Substantia nigra (tissue), 51 donors: ENCODE measurements at places on chromosomes 7 and 10.

- no peak for DNase-seq
Observed at GRCh38 chr10:33381451-33382215, 47.2 kb upstream of the NRP1 start.

GRCh38 chr7:116762971-116763370, 91.0 kb downstream of the MET start:
- DNase-seq = no peak

- no peak for DNase-seq
Observed at GRCh38 chr10:63286340-63286739, 153.2 kb downstream of the NRBF2 start.

GRCh38 chr7:122304319-122304975, at the start of gene FEZF1:
TSS of gene FEZF1 (minus strand) at chr7:122304750. CDS start at chr7:122304437, 313 bp downstream.
- no peak for DNase-seq

DNA sequence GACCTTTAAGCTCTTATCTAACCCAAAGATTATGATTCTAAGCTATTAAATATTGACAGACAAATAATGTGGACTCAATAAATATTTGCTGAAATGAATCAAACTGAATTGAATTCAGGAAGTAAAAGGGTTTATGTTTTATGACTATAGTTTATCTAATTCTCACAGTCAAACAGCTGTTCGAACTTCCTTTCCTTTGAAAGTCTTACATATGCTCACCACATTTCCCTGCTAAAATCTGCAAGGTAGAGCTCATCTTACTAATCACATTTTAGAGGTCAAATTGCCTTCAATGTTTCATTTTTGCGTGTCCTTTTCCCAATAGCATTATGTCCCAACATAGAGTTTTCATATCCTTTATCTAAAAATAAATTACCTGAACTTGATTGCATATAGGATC, 154.9 kb upstream of the PPP1R3A start:
- no peak for DNase-seq

GRCh38 chr10:14949291-14949690, 4.6 kb downstream of the DCLRE1C start:
- no peak for DNase-seq

DNA sequence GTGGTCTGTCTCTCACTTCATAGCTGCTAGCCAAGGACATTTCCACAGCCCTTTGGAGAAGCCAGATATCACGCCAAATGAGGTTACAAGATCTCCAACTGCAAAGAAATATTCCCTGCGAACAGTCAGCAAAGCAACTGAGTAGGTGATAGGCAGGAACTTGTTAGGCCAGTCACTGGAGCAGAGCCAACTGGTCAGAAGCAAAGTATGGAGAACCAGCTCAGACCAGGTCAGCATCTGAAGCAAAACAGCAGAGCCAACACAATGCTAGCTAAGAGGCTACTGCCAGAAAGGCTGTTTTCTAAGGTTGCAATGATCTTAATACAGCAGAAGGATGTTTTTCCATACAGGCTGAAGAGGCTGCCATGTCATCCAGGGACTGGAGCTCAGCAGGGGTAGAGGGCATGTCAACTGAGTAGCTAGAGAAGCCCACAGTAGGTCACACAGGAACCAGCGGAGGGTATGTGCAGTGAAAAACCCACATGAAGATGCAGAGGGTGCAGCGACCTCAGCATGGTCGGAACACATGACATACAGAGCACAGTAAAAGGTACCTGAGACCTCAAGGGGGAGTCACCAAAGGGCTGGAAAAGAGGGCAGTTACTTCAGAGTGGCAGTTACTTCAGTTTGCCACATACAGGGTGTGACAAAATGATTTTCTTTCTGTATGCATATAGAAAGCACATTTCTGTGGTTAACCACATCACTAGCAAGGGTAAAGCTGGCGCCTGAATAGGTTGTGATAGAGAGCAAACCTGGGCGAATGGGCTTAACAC, 8.9 kb downstream of the SEC31B start:
- no peak for DNase-seq

GRCh38 chr10:120990831-120991230, 139.7 kb downstream of the WDR11 start:
- no peak for DNase-seq

- peak; percentile 17 for DNase-seq
Observed at GRCh38 chr10:60901561-60902235, 42.3 kb downstream of the RHOBTB1 start.

DNA sequence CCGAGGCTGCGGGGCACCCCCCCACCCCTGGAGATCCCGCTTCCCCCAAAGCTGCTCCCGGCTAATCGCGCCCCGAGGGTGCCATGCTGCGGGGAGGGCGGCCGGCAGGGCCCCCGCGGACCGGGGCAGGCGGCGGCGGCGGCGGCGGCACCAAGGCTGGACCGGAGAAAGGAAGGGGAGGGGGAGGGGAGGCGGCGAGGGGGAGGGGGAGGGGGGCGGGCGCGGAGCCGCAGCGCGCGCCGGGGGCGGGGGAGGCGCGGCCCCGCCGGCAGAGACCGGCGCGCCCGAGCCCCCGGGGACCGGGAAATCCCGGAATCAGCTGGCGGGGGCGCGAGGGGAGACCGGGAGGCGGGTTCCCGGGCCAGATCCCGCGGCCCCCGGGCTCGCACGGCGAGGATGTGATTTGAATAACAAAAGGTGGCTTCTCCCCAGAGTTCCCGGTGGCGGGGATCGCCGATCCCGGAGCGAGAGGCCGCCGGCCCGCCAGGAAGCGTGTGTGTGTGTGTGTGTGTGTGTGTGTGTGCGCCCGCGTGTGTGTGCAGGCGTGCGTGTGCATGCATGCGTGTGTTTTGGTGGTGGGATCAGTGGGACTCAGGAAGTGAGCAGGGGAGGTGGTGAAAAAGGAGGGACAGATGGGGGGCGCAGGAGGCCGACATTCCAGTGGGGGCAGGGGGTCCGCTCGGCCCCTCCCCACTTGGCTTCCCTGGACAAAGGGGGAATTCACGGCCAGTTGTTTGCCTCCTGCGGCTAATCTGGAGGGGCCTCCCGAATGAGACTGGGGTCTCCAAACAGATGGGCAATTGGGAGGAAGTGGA, 99.5 kb downstream of the HIP1 start:
- DNase-seq = peak; percentile 71

GRCh38 chr10:83367036-83367435, 772.3 kb upstream of the GHITM start:
- no peak for DNase-seq

DNA sequence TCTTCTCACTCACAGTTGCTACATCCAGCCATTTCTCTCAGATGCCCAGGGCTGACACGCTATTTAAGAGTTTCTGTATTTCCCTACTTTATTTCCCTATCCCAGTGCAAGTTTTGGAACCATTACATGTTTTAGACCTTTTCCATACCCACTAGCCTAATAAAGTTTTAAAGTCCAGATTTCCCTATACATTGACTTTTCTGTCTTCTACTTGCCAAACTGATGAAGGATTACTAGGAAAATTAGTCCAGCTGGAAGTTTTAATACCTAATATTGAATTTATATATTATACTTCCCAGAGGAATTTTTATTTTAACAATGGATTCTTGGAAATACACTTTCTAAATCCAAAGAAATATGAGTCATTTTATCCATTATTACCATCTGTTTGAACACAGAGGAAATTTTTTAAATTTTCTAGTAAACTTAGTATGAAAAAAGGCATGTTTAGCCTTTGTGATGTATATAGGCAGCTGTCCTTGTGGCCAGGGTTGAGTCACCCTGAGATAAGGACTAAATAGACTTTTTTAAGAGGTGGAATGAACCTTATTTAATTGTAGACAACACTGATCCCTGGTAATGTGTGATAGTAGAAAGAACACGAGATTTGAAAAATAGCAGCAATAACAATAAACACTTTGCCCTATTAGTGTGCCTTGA, 205.0 kb downstream of the TFEC start:
- DNase-seq = no peak

DNA sequence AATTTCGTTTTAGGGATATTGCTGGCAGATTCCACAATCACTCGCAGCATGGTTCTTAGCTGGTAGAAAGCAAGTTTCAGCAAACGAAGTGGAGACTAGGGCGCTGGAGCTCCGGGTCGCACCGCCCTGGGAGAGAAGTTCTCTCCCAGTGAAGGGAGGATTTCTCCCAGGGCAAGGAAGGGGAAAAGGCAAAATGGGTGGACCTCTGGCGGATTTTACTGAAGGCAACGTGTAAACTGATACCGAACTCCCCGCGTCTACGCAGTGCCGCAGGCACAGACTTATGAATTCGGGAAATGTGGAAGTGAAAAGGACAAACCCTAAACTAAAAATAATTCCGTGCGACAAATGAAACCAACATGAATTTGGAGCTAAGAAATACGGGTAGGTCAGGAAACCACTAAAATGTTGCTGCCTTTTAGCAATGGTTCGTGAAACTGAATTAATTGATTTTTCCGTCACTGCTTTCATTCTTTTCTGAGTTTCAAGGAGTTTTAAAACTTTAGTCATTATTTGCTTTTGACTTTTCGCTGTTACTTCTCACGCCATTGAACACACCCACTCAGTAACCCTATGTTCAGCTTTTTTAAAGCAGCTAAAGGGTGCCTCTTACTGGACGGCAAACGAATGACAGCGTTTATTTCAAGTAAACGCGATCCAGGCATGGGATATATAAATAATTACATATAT, at the start of gene MYOF:
MYOF (minus strand) TSS at position 190 of the 690 bp plus-strand sequence; CDS start at position 50, 140 bp downstream.
- DNase-seq = no peak

DNA sequence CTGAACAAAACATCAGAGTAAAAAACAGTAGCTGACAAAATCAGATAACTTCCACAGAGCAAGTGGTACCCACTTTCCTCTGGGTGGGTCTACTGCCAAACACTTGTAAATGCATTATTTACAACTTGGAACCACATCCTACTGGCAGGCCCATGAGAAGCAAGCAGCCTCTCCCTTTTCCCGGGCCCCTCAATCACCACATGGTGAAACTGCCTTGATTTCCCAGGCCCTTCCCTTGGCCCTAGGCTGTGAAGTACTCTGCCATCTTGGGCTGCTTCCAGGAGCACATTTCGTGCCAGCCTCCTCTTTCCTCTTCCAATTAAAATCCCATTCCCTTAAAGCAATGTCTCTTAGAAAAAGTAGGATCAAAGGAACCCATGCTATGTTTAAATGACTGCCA, 71.4 kb downstream of the CUZD1 start:
- DNase-seq = no peak

DNA sequence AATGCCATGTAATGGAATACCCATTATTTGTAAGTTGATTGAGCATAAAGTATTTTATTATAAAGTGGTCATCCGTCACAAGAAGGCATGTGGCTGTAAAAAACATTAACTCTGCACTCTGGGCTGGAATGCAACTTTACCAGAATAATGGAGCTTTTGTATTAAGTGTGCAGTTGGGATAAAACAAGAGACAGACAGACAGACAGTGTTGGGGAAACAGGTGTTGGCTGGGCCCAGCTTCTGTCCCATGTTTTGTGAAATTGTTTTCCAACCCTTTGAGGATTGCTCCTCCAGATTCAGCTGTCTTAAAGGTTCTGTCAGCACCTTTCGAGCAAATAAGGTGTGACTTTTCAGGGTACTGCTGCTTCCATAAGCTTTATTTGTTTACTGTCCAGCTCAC, 67.9 kb upstream of the NFKB2 start:
- DNase-seq = no peak

- DNase-seq = no peak
Observed at GRCh38 chr10:102332772-102333171, 62.7 kb upstream of the NFKB2 start.

DNA sequence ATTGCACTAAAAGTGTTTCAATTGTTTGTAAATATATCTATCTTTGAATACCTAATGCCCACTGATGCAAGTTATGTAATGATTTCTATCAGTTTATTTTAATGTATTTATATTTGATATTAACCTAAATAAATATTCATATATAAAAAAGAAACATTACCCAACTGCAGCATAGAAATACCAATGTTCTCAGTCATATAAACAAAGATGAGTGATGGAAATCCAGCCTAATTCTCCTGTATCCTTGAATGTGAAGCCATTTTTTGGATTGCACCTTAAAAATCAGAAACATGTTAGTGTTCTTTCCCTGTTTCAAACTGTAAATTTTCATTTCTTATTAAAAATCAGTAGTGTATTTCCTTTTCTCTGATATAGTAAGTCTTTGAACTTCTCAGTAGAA, 305.8 kb upstream of the GNAI1 start:
- no peak for DNase-seq

DNA sequence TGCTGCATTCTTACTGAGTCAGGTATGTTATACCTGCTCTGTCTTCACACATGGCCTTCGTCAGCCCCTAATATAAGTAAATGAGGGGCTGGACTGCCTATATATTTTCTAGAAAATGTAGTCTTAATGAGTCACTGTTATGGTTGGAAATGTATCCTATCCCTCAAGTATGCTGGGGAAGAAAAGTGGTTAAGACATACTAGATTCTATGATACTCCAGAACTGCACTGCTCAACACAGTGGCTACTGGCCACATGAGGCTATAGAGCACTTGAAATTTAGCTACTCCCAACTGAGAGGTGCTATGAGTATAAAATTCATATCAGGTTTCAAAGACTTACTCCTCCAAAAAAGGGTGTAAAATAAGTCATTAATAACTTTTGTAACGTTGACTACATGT, 104.3 kb upstream of the STEAP1B start:
- no peak for DNase-seq

DNA sequence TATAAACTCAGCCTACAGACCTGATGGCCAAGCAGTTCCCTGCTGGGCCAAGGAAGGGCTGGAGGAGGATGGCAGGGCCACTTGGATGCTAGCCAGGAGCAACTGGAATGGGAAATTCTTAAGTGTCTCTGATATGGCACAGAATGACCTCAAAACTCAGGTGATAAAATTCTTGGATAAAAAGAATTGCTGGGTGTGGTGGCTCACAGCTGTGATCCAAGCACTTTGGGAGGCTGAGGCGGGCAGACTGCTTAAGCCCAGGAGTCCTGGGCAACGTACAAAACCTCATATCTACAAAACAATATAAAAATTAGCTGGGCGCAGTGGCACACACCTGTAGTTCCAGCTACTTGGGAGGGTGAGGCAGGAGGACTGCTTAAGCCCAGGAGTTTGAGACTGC, 14.0 kb upstream of the PKD1L1 start:
- DNase-seq = no peak

- DNase-seq = no peak
Observed at GRCh38 chr10:32605787-32606186, 159.8 kb downstream of the CCDC7 start.

GRCh38 chr7:131547589-131547988, 8.8 kb downstream of the PODXL start:
- DNase-seq = no peak

DNA sequence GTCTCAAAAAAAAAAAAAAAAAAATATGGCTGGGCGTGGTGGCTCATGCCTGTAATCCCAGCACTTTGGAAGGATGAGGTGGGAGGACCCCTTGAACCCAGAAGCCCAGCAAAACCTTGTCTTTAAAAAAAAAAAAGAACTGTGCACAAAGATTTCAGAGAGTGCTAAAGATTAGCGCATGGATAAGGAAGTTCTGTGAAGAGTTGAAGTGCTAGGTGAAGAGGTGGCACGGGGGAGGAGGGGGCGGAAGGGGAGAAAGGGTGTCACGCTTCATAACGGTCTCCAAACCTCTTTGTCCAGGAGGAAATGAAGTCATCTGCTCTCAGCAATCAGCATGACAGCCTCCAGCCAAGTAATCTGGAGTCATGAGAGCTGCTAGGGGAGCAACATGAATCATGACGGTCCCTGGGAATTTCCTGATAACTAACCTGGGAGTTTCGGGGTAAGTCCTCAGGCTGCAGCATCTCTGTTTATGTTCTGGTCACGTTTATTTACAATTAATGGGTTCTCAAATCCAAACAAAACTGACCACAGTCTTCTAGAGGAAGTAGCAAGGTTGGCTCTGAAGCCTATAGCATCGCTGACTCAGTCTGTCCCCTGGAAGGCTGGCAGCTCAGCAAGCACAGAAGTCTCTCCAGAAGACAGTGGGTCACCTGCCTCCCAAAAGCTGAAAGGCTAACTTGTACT, 1.9 kb upstream of the PLAU start:
- DNase-seq = no peak

GRCh38 chr10:93452143-93452542, 30.0 kb downstream of the MYOF start:
- no peak for DNase-seq
